ENCODE measurements at places on chromosomes 11 and 22. TPM values are rescaled to one million over a fixed set of nuclear protein-coding genes. Genes with fewer than 3 reads are reported as not detected.

UPK3A gene
- total RNA-seq = not detected

VSTM5 gene
- total RNA-seq = 0.16 TPM

INS gene
- total RNA-seq = not detected

RAB38 gene
- 84.7 TPM for total RNA-seq

GRIK4 gene
- total RNA-seq = 0.08 TPM

ALDH3B1 gene
- total RNA-seq = 2.5 TPM

PLEKHA7 gene
- 48.2 TPM for total RNA-seq

LARGE1 gene
- total RNA-seq = 6.2 TPM

SCO2 gene
- total RNA-seq = 1.2 TPM

APOA5 gene
- not detected for total RNA-seq

DRICH1 gene
- total RNA-seq = 0.32 TPM

KCNJ1 gene
- not detected for total RNA-seq

SSRP1 gene
- total RNA-seq = 74.9 TPM

SNAP29 gene
- total RNA-seq = 24.0 TPM

All from esophagus mucosa (tissue), 1 donor.